AG09319 (cell line): ENCODE measurements at places on chromosomes 7 and 10.

DNA sequence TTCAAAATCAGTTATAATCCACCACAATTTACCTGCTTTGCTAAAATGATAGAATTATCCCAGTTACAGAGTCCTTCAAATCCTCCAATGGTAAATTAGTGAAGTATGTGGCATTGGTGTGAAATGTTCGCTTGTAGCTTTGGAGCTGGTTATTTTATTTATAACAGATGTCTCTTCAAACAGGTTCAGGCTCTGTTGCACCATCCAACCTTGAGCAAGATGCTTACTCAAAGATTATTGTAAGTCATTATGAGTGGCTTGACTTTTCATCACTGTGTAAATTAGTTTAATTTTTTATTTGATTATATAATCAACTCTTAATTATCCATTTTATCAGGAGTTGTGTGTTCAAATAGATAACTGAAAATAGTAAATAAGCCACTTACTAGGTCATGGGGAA, 99.4 kb downstream of the BTRC start:
- DNase-seq = no peak

DNA sequence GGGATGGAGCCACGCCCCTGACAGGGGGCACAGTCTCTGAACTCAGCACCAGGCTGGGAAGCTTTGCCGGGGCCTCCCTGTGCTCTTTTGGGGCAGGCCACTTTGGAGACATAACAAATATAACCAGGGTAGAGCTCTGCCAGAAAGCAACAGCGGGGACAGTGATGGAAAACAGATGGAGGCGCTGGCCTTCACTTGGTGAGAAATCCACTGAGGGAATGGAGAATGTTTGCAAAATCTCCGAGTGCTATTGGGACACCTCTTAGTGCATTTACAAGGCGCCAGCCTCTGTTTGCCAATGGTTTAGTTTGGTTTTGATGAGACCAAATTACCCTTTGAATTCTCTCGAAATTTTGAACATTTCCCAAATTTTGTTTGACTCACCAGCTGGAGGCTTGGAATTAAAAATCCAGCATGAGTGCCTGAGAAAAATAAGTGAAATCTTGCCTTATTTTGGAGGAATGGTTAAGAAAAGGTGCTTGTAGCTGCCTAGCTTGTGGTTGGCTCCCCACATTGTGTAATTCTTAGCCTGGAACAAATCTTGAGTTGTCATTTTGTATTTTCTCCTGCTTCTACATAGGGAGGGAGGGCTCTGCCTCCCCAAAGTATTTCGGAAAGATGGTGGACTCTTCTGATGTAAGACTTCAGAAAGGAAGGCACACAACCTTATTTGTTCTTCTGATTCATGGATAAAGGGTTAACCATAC, 980.5 kb downstream of the LRMDA start:
- peak; percentile 81 for DNase-seq

DNA sequence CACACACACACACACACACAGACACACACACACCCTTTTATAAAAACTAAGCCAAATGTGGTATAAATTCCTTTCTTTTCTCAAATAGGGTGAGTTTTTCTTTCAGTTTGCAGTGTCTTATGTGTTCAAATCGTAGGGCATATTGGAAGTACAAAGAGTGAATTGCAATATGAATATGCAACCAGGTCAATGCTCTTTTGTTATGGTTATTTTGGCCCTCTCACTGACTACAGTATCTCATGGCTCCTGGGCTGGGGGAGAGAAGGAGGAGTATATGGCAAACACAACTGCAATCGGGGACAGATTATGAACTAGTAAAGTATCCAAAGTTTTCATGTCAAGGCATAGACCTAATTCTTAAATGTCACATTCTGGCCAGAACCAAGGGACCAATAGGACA, 301.9 kb downstream of the PLXDC2 start:
- DNase-seq = no peak

DNA sequence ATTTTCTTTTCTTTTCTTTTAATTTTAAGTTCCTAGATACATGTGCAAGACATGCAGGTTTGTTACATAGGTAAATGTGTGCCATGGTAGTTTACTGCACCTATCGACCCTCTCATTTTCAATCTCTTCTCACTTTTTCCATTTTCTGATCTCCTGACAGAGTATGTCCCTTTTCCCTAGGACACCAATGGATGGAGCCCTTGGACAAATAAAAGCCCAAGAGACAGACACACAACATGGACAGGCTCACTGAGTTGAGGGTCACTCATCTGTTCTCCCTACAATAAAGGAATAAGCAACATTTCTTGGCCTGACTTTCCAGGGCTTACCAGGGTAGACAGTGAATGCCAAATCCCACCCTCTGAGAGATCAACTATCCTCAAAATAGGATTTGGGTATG, 15.2 kb upstream of the UBE2D1 start:
- no peak for DNase-seq

DNA sequence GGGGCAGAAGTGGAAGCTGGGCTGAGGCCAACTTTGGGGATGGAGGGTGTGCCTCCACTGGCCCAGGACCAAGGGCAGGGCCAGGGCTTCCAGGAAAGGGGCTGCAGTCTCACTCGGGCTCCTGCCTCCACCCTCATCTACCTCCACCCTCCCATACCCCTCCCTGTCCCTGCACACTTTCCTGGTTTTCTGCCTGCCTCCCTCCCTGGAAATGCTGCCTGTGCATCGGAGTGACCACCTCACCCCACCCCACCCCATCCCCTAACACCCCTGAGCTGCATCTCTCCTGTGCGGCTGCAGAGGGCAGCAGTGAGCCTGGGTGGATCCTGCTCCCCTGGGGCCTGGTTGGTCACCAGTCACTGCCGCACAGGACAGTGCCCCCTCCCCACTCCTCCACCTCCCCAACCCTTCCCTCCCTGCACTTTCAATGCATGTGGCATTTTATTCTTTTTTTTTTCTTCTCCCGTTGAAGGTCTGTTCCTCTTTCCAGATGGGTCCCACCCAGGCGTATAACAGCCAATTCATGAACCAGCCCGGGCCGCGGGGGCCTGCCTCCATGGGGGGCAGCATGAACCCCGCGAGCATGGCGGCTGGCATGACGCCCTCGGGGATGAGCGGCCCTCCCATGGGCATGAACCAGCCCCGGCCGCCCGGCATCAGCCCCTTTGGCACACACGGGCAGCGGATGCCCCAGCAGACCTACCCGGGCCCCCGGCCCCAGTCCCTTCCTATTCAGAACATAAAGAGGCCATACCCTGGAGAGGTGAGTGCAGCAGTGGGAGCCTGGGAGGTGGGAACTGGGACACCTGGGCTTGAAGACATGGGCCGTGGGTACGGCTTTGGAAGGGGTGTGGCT, 54.1 kb upstream of the PPIF start:
- DNase-seq = no peak
